Activated CD4-positive, alpha-beta memory T cell treated with anti-CD3 and anti-CD28 coated beads, Interleukin-2, amount 10 ng/mL, durations not matched to agents 7 days and 5 days (primary cell): ENCODE measurements at places on chromosomes 7 and 10. TPM values are rescaled to one million over a fixed set of nuclear protein-coding genes. Genes with fewer than 3 reads are reported as not detected.

Gene TLX1
- total RNA-seq, result not detected

DNA sequence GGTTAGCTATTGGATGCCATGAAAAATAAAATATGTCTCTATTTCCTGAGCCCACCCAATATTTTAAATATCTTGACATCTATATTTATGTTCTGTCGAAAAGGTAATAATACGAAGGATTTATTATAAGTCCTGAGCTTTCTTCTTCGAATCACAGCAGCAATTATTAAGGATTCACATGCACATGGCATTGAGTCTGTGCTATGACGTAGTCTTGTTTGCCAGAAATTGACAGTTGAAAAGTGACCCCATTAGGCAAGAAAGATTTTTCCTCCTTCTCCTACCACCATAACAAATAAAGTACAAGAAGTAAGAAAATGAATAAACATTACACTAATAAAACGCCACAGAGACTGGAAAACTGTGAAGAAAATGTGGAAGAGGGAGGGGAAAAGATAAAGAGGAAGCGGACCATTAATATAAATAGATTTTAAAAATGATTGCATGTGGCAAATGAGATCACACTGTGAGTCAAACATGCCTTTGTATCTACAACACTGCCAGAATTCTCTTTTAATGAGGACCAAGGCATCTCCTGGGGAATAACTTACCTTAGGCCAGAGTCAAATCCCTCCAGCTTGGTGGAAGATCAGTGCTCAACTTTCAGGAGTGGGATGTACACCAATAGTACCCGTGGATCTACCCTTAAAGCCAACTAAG lies 21.6 kb downstream of the FZD1 start:
- no peak for DNase-seq

DNA sequence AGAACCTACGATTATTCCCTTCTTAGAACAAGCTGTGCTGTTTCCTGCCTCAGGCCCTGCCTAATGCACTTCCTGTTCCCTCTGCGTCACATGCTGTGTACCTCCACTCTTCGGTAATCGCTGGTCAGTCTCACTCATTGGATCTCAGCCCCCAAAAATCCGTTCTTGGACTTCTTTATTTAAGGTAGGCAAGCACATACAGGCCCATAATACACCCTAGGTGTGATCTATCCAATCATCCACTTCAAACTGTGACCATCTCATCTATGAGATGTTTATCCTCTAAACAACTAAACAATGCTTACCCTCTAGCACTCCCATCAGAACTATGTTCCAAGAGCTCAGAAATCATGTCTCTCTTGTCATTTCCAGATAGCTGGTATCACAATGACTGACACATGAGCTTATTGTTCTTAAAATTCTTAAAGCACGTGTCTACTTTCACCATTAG lies 83.9 kb downstream of the CADPS2 start:
- DNase-seq, result no peak

Gene FERD3L
- not detected for total RNA-seq

Gene LRIT1
- not detected for total RNA-seq

Gene PON3
- not detected for total RNA-seq

Gene NPTX2
- not detected for total RNA-seq

Gene LRRC17
- total RNA-seq, result 0.15 TPM

DNA sequence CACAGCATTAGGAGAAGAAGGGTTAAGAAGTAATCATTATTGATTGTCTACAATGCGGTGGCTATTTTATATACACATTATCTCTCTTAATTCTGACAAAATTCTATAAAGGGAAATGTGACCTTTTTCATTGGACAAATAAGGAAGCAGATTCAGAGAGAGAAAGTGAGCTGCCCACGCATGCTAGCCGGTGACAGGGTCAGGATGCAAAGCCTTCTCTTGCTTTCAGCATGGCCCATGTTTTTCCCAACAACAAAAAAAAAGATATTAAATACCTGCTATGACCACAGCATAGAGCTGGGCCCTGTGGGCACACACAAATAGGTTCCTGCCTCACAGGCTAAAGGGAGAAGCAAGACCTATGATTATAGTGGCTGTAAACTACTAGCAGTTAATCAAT lies 66.8 kb downstream of the PPP1R3C start:
- DNase-seq, result no peak

DNA sequence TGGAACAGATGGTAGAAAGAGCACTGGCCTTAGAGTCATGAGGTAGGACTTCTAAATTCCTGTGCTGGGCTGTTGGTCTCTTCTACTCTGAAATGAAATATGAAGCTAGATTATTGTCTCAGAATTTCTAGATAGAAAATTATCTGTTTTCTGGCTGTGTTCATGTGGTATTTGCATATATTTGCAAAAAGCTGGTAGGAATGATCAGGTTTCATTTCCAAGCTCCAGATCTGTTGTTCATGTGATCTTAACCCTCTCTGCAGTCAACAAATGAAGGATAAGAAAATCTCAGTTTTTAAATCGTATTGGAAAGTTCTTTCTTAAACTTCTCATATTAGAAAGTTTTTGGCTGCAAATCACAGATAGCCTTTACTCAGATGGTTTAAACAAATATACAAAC lies 248.3 kb downstream of the CDK14 start:
- DNase-seq, result no peak

Gene ACADSB
- total RNA-seq, result 21.2 TPM

DNA sequence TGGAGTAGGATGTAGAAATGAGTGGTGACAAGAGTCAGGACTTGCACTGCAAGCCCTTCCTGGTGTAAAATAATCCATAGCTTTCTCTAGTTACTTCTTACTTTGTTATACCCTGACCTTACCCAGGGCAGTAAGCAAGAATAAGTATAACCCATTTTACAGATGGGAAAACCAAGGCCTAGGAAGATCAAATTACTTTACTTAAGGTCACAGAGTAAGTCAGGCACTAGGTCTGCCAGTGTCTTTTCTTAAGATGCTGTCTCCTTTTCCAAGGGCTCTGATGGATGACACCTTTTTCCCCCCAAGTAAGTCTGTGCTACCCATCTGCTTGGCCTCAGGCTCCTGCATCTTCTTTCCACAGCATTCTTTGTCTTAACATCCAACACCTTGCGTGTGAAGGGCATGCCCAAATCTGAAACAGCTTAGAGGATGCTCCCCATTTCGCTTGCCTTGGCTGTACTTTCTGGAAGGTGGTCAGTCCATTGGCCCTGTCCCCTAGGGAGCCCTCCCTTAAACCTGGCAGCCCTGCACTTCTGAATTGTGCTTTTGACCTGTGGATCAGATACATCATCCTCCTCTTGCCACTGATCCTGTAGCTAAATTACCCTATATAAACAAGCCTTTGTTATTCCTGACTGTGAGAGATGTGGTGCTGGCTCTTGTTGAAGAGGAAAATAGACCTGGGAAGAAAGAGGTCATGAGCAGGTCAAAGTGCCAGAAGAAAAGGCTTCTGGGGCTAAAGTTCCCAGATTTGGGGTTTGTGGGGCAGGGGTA lies 168.6 kb downstream of the LRMDA start:
- no peak for DNase-seq

- no peak for DNase-seq
Observed at GRCh38 chr7:70497793-70498192, 634.2 kb upstream of the GALNT17 start.

Gene CC2D2B
- total RNA-seq, result 0.40 TPM

Gene CLRN3
- total RNA-seq, result not detected

DNA sequence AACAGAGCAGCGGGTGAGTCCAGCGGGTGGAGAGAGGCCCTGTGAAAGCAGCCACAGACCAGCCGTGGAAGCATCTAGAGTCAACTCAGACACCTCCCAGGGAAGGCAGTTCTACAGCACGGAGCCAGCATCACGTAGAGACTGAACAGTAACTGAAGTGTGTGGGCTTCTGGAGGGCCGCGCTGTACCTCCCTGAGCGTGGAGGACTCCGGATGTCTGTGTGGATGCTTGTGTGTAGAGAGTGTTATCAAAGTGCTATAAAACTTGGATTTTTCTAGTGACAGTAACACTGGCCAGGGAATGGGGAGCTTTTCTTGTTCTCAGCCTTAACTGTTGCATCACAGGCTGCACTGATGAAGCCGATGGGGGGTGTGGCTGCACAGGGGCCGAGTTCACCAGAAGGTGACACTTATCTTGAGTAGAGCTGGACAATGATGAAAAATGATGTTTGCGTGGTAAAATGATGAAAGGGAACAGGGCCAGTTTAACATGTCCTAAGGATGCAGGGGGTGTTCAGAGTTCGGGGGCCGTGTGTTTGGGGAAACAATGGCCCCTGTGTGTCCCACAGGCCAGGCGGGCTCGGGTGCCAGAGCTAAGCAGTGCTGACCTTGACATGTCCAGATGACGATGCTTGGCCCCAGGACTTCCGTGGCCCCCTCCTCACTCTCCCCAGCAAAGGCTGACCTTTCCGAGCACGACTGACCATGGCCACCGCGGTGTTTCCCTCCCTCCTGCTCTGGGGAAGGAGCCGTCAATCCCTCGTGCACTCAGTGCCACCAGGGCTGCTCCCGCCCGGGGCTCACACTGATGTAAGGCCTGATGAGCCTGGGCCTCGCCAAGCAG lies 21.9 kb downstream of the MNX1 start:
- no peak for DNase-seq

GRCh38 chr7:17706734-17707133 lies 233.6 kb downstream of the SNX13 start:
- DNase-seq, result peak; percentile 35

Gene ABLIM1
- 97.9 TPM for total RNA-seq

Gene CALN1
- total RNA-seq, result not detected

GRCh38 chr10:58697691-58698090 lies 185.0 kb downstream of the BICC1 start:
- DNase-seq, result no peak

DNA sequence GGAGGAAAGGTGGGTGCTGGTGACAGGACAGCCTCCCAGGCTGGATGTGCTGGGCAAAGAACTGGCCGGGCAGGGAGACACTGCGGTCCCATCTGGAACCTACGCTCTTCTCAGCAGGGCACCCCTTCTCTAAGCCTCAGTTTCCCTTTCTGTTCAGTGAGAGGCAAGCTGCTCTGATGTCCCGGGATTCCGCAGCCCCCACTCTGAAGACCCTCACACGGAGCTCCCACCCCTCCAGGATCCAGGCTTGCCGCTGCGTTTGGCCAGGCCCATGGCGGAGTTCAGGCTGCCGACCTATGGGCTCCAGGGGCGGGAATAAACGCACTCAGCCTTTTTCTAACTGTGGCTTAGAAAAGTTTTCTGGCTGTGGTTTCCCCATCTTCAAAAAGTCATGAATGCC lies 10.2 kb upstream of the INTS1 start:
- no peak for DNase-seq

DNA sequence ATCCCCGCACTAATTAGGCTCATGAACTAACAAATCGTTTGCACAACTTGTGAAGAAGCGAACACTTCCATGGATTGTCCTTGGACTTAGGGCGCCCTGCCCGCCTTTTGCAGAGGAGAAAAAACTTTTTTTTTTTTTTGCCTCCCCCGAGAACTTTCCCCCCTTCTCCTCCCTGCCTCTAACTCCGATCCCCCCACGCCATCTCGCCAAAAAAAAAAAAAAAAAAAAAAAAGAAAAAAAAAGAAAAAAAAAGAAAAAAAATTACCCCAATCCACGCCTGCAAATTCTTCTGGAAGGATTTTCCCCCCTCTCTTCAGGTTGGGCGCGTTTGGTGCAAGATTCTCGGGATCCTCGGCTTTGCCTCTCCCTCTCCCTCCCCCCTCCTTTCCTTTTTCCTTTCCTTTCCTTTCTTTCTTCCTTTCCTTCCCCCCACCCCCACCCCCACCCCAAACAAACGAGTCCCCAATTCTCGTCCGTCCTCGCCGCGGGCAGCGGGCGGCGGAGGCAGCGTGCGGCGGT lies at the start of gene EMX2:
TSS of gene EMX2 (plus strand) at position 41 of the 519 bp plus-strand sequence. CDS start 522 bp downstream, outside the sequence.
- no peak for DNase-seq

GRCh38 chr7:120729245-120729644 lies 128.7 kb downstream of the TSPAN12 start:
- DNase-seq, result no peak

Gene SPDYE5
- not detected for total RNA-seq

DNA sequence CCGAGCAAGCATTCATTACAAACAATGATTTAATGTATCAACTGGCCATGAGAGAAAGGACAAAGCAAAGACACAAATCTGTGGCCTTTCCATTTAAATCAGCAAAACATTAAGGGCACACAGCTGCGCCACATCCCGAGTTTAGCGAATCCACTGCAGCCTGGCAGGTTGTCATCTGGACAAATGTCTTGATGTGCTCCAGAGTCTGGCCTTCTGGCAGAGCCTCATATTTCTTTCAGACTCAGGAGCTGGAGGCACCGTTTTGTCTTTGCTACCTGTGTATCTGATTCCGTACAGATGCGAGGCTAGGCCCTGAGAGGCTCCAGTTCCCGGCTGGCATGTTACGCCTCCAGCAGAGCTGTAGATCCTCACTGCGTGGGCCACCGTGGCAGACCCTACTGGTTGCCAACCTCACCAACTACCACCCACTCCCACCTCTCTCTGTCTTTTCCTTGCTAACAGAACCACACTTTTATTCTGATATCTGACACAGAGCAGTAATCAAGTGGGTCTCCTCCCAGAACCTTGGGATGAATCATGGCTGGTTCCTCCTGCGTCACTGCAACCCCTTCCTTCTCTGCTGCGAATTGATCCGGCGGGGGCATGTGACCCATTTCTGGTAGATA lies 40.9 kb upstream of the EFCAB10 start:
- no peak for DNase-seq

GRCh38 chr7:105621617-105622016 lies 40.3 kb upstream of the EFCAB10 start:
- DNase-seq, result no peak

GRCh38 chr10:29482591-29483431 lies 152.0 kb downstream of the SVIL start:
- DNase-seq, result peak; percentile 54

DNA sequence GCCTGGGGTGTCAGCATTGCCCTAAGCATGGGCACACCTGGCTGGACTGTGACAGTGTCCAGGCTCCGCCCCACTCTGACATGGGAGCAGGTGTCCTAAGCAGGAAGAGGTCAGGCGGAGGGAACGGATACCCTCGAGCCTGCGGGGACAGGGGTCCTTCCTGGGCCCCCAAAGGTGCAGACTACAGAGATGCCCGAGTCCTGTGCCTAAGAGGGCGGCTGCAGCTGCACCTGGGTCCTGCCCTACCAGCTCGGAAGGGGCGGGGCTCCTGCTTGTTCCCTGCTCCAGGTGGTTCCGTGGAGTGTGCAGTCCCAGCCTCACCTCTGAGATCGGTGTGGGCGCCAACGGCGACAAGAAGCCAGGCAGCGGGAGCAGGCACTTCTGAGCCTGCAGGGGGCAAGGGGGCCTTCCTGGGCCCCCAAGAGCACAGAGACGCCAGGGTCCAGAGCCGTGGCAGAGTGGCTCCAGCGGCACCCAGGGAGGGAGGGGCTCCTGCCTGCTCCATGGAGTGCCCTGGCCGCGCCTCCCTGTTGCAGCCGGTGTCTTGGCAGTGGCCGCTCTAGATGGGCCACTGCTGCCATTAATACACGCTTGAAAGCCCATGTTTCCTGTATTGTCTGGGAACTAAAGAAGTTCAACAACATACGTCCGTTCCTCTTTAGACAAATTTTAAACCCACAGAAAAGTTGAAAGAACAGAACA lies 64.5 kb upstream of the CACNA2D1 start:
- no peak for DNase-seq

- DNase-seq, result no peak
Observed at GRCh38 chr7:150389532-150389816, 10.3 kb downstream of the ZNF775 start.
